ENCODE measurements at places on chromosomes 5 and 9. TPM values are rescaled to one million over a fixed set of nuclear protein-coding genes. Genes with fewer than 3 reads are reported as not detected.

The FAM221B gene
- not detected for total RNA-seq

The PCDHGA2 gene
- total RNA-seq = 0.26 TPM

The SLC36A2 gene
- total RNA-seq = not detected

The STK32A gene
- total RNA-seq = 5.5 TPM

The GABRA1 gene
- total RNA-seq = not detected

The FOXD4L6 gene
- total RNA-seq = 0.13 TPM

The CACFD1 gene
- total RNA-seq = 5.5 TPM

The RANBP3L gene
- total RNA-seq = not detected

The CAVIN4 gene
- total RNA-seq = 0.53 TPM

The PCDHGA12 gene
- 0.79 TPM for total RNA-seq

The TMEM252 gene
- total RNA-seq = not detected

The GZMA gene
- not detected for total RNA-seq

The FAM151B gene
- total RNA-seq = 0.79 TPM

The HMMR gene
- 1.4 TPM for total RNA-seq

The PHF24 gene
- total RNA-seq = 0.26 TPM

The COL27A1 gene
- 1.3 TPM for total RNA-seq

The ENTPD2 gene
- total RNA-seq = 0.79 TPM

The TMEM215 gene
- not detected for total RNA-seq

The PRDM9 gene
- total RNA-seq = not detected
